ENCODE measurements at places on chromosomes 2 and 18.
A peak's percentile ranks its signal among the peaks of the same experiment; 100 is the strongest.

DNA sequence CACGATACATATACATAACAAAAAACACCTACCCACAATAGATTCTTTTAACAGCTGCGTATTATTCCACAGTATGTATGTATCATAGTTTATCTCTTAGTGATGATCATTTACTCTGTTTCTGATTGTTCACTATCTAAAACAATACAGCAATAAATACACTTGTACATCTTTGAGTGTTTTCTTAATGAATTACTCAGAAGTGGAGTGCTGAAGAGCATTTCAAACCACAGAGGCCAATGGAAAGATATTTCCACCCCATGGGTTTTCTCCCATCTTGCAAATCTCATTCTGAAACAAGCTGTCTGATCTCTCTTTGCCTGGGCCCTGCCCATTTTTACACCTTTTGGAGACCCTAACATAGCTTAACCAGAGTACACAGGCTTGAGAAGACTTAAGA, 113.8 kb upstream of the KLF7 start:
- no peak for DNase-seq

GRCh38 chr2:108616318-108616717, 82.0 kb downstream of the LIMS1 start:
- DNase-seq: no peak

GRCh38 chr2:185222311-185222710, 516.3 kb upstream of the FSIP2 start:
- no peak for DNase-seq

DNA sequence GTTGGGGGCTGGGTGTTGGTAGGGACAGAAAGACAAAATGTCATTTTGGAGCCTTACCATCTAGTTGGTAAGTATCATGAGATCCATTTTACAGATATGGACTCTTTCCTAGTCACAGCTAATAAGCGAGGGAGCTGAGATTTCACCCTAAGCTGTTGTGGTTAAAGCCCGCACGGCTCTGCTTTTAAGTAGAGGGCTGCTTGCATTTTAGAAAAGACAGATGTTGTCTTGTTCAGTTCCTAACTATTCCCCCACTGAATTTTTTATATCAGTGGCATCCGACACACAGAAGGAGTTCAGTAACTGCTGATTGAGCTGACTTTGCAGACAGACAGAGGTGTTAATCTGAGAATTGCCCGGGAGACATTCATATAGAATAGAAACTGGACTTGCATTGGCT, 3.7 kb downstream of the QPCT start:
- no peak for DNase-seq

GRCh38 chr2:179355881-179356280, 91.2 kb upstream of the SESTD1 start:
- DNase-seq: no peak

GRCh38 chr18:65955747-65956146, 204.9 kb downstream of the CDH7 start:
- DNase-seq: no peak

- no peak for DNase-seq
Measured at GRCh38 chr2:79855264-79856006, 342.6 kb downstream of the CTNNA2 start.

DNA sequence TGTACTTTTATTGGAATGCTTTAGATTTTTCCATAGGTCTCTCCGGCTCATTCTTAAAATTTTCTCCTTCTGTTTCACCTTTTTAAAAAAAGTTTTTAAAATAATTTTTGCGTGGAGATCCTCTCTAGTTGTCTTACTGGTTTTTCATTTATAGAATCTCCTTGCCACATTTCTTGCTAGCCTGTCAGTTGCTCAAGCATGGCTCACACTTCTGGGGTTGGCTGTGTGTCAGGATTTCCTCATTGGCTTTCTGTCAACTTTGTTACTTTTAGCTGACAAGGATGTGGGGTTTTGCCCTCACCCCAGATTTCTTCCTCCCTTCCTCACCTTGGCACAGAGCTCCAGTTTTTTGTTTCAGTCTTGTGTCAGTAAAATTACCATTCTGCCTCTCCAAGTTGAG, 124.6 kb downstream of the ZNF407 start:
- DNase-seq: no peak

- DNase-seq: no peak
Measured at GRCh38 chr18:2919600-2919999, 72.8 kb downstream of the EMILIN2 start.

DNA sequence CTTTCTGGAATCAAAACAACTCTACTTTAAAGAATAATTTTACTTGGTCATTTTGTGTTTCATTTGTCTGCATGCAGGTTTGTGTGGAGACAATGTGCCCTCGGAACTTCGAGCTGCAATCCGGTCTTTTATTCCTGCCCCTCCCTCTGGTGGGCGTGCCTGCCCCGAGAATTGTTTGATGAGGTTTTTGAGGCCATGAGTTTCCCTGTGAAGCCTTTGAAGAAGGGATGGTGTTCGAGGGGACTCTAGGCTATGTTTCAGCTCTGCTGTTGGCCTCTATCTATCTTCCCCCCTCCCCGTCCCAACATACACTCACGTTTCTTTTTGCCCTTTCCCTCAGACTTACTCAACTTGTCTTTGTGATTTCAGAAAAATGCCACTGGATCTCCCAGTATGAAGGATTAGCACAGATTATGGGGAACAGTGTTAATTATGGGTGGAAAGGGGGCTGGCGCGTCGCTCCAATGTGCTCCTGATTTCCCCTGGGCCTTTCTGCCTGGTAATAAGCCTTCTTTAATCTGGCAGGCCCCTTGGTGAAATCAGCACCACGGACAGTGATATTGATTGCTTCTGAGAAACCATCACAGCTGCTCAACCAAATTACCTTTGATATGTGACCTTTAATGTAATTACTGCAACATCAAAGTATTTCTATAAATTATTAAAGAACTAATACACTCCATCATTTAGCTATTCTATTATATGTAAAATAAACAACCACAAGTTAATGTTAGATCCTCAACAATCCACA, 82.2 kb downstream of the CELF4 start:
- DNase-seq: no peak

- no peak for DNase-seq
Measured at GRCh38 chr2:136135921-136136906, 18.3 kb upstream of the CXCR4 start.

- DNase-seq: no peak
Measured at GRCh38 chr18:47168913-47169312, 7.3 kb downstream of the IER3IP1 start.

- no peak for DNase-seq
Measured at GRCh38 chr2:226792155-226792881, 7.3 kb downstream of the IRS1 start.

GRCh38 chr2:224180810-224181209, 141.7 kb upstream of the SERPINE2 start:
- DNase-seq: no peak

DNA sequence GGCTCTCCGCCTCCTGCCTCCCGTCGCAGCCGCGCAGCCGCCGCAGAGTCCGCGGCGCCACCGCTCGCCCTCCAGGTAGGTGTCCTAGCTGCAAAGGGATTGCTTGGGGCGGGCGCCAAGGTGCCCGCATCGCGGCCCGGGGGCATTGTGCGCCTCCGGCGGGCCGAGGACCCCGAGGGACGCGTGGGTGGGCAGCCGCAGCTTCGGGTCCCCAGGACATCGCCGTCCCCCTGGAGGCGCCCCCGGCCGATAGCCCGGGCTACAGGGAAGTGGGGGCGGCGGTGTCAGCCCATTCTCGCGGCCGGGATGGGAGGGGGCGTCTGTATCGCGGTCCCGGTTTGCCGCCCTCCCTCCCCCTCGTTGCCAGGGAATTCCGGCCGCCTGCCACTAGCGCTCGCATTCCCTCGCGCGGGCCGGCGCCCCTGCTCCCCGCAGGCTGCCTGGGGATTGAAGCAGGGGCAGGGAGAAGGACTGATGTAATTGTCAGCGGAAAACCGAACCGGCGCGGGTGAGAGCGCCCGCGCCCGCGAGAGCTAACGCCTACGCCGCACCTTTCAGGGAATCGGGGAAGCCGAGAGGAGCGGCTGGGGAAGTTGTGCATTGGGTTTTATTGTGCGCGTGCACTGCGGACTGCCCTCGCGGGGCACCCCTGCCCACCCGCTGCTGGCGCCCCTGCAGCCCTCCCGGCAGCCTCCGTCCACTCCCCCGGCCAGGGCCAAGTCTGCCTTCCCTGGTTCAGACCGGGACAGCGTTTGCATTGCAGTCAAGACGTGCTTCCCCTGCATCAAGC, 483 bp downstream of the OSBPL6 start:
- no peak for DNase-seq

GRCh38 chr2:118223511-118223991, 135.3 kb downstream of the INSIG2 start:
- DNase-seq: no peak

- no peak for DNase-seq
Measured at GRCh38 chr2:12797815-12798214, 81.1 kb downstream of the TRIB2 start.

- DNase-seq: no peak
Measured at GRCh38 chr2:226838722-226839121, 2.9 kb downstream of the RHBDD1 start.

- no peak for DNase-seq
Measured at GRCh38 chr2:79580175-79580574, 67.3 kb downstream of the CTNNA2 start.

- no peak for DNase-seq
Measured at GRCh38 chr18:43277164-43277600, at the start of gene SYT4. Gene SYT4 (minus strand): TSS chr18:43277490. CDS start chr18:43277281, 209 bp downstream.

- DNase-seq: peak; percentile 59
Measured at GRCh38 chr2:85728883-85729824, 24.6 kb upstream of the ATOH8 start.

GRCh38 chr18:50166901-50167300, 28.0 kb downstream of the MYO5B start:
- DNase-seq: no peak

GRCh38 chr2:82796132-82796531, 1662.9 kb downstream of the SUCLG1 start:
- no peak for DNase-seq

GRCh38 chr2:169798397-169798717, 314 bp upstream of the SSB start:
- no peak for DNase-seq

DNA sequence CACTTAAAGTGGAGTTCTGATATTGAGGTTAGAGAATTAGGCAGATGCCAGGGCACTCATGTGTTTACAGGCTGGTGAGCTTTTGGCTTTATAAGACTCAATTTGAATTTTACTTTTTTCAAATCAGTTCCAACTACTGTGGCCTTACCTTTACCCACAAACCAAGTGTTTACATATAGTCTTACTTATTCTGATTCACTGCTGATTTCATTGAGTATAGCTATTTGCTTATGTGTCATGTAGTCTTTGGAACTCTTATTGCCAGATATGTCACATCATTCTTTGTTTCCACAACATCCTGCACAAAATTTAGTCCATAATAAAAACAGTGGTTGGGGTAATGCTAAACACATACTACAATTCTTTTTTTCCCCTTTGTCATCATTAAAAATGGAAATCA, 96.5 kb downstream of the XIRP2 start:
- DNase-seq: no peak

GRCh38 chr18:35383136-35383535, 6.0 kb upstream of the ZNF396 start:
- DNase-seq: no peak

- no peak for DNase-seq
Measured at GRCh38 chr2:140597836-140598235, 1533.0 kb downstream of the LRP1B start.

DNA sequence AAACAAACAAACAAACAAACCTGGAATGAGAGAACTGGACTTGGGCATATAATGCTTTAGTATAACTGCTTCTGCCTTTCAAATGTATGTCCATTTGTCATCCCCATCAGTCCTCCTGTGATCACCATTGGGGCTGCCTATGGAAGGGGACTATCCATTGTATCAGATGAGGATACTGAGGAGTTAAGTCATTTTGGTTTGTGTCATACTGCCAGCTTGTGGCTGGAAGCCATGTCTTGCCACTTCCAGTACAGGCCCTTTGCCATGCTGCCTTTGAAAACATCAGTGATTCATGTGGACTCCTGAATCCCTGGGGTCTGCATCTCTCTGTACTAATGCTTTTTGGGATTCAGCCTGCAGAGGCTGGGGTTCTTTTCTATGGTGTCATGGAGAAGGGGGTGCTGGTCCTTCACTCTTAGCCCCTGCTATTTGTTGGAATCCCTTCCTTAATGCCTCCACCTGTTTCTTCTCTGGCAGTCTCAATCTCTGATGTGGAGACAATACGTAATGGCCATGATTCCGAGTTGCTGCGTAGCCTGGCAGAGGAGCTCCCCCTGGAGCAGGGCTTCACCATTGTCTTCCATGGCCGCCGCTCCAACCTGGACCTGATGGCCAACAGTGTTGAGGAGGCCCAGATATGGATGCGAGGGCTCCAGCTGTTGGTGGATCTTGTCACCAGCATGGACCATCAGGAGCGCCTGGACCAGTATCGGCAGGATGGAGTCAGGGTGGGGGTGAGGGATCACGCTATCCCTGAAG, 10.6 kb downstream of the PLCD4 start:
- DNase-seq: no peak

DNA sequence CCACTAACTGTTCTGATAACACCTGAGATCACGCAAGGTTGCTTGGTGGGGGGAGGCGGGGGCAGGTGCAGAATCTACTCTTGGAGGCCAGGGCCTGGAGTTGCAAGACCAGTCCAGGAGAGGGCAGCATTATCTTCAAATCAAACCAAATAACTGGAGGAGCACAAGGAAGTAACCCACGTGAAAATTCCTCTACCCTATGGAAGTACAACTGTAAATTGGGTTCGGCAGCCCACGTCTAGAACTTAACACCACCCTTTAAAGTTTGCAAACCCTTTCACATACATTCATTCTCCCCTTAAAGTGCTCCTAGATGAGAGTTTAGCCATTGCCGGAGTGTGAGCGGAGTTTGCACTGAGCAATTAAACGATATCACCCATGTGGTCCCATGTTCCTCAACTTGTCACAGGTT, 19.6 kb upstream of the CXCR1 start:
- peak; percentile 50 for DNase-seq

DNA sequence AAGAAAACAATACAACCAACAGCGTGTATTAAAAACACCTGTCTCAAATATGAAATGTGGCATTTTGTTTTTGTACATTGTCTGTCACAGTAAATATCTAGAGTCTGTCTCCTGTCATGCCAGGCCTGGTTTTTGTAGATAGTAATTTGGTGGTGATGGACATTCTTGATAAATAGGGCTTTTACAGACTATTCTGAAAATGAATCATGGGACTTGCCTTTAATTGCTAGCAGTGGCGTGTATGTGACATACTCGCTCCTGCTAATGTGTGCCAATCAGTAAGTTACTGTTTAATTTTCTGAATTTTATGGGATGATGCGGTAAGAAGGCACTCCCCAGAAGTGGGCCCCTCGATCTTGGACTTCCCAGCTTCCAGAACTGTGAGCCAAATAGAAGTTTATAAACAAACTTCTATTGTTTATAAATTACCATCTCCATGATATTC, 83.7 kb downstream of the TANC1 start:
- DNase-seq: no peak

GRCh38 chr2:135030826-135031225, 16.4 kb downstream of the MAP3K19 start:
- DNase-seq: no peak

- DNase-seq: no peak
Measured at GRCh38 chr18:80231616-80232015, 15.7 kb downstream of the PARD6G start.

GRCh38 chr2:168346725-168347477, 99.5 kb upstream of the STK39 start:
- peak; percentile 45 for DNase-seq

- DNase-seq: no peak
Measured at GRCh38 chr2:148664229-148664628, 19.7 kb downstream of the EPC2 start.
